GM23248 (cell line): ENCODE measurements at places on chromosomes 2 and 18.
A peak's percentile ranks its signal among the peaks of the same experiment; 100 is the strongest.

DNA sequence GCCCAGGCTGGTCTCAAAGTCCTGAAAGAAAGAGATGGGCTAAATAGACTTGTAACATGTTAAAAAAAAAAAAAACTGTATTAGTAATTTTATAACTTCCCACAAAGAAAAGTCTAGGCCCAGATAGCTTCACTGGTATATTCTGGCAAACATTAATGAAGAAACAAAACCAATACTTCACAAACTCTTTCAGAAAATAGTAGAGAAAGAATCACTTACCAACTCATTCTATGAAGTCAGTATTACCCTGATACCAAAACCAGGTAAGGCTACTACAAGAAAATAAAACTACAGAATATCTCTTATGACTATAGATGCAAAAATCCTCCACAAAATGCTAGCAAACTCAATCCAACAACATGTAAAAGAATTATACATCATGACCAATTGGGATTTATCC is 59.9 kb upstream of the ODC1 start:
- no peak for DNase-seq

DNA sequence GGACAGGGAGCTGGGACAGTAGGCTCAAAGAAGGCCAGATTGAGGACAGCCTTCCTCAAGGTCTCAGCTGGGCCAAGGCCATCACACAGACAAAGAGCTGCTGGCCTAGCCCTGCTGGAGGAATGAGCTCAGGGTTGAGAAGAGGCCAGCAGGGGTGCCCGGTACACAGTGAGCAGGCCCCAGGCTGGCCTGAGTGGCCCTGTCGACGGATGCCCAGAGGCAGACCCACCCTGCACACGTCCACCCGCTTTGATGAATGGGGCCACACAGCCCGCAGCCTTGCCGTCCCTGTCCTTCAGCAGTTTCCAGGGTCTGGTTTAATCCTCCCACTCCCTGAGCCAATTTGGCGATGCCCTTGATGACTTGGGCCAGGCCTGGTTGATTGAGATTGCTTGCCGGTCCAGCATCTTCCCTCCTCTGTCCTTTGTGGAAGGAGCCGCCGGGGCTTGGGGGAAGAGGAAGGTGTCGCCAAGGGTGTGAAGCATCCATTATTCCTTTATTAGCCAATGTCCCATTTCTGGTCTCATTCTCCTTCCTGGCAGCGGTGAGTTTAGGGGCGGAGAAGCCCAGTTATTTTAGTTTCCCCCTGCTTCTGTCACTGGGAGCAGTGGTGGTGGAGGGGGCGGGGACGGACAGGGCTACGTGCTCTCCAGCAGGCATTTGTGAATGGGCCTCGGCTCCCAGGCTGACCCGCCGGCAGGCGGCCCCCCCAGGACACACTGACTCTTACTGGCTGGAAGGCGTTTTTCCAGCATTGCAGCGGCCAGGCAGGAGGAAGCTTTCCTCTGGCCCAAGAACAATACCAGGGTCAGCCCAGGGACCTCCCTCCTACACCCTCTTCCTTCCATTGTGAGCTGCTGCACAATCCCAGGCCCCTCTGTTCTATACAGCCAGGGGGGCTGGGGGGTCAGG is 141.8 kb downstream of the CTIF start:
- no peak for DNase-seq

GRCh38 chr18:45063246-45064038 is 382.8 kb downstream of the SETBP1 start:
- no peak for DNase-seq

- no peak for DNase-seq
These were observed 921.7 kb downstream of the DPP10 start for GRCh38 chr2:115364093-115364492.

GRCh38 chr2:121955872-121956271 is 200.4 kb downstream of the TSN start:
- DNase-seq = no peak

DNA sequence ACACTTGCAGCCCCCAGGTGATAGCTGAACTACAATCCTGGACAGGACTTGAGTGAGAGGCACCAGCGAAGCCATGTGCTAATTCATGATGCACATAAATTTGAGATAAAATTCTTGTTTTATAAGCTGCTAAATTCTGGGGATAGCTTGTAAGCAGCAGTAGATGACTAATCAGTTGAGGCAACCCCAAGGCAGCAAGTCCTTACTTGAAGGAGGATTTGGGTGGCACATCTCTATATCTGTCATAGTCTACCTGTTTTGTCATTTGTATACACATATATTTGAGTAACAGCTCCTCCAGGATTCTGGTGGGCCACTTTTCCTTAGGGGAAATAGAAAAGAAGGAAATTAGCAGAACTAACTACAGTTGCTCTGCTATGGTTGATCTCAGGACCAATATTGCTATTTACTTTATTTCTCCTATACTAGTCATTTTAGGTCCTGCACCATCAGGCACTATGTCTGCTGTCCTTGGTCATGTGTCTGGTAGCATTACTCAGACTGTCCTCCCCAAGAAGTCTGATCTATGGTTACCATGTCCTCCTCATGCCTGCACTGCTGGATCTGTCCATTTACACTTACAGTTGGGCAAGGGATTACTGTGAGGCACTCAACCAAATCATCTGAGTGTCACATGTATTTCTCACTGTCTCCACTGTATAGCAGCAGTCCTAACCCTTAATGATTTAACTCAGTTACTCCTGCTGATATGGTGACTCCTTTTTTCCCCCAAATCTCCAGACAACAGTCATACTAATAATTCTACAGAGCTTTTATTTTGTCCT is 436.0 kb upstream of the CWC22 start:
- no peak for DNase-seq

DNA sequence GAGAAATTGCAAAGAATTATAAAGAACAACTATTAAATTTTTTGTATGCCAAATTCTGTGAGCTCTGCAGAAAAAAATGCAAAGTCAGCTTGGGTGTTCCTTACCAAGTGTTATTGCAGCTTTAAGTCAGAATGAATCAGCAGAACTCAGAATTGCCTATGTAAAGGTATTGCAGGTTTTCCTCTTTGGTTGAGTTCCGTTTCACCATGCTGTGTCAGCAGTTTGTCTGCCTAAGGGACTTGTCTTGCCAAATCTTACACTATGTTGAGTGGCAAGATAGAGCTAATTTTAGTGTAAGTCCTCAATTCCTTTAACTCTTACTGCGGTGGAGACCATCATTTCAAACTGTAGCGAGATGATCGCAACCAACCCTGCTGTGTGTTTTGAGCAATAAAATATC is 38.8 kb downstream of the ADAM23 start:
- peak; percentile 9 for DNase-seq

- peak; percentile 21 for DNase-seq
These were observed 8.9 kb upstream of the MYL12A start for GRCh38 chr18:3238742-3239141.

- no peak for DNase-seq
These were observed 1035.8 kb upstream of the FANCL start for GRCh38 chr2:59276917-59277316.

DNA sequence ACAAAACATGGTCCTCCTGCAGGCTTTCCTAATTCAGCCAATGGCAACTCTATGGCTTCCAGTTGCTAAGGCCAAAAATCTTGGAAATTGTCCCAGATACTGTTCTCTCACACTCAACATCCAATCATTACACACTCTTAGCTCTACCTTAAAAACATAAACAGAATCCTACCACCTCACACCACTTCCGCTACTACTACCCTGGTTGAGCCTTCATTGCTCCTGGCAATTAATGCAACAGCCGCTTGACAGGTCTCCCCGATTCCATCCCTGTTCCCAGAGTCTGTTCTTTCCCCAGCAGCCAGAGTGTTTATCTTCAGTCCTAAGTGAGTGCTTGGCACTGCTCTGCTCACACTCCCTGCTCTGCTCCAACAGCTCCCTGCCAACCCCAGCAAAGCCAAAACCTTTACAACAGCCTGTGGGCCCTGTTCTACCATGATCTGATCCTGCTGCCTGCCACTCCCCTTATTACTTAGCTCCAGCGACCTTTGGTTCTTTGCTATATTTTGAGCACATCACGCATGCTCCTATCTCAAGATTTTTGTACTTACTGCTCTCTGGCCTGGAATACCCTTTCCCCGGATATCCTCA is 67.5 kb upstream of the AMMECR1L start:
- DNase-seq = no peak

DNA sequence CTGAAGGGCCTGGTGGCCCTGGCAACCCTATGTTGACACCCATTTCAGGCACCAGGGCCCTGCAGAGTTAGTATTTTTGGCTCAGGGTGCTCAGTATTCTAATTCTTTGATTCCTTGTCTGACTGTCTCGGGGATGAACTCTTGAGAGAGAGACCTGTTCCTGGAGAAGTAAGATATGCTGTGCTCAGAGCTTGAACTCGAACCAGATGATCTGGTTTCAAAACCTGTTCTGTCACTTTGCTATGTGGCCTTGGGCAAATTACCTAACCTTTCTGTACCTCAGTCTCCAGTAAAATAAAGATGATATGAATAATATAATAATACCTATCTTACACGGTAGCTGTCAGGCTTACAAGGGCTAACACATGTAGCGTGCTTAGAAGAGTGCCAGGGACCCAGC is 294.2 kb downstream of the DYSF start:
- no peak for DNase-seq

DNA sequence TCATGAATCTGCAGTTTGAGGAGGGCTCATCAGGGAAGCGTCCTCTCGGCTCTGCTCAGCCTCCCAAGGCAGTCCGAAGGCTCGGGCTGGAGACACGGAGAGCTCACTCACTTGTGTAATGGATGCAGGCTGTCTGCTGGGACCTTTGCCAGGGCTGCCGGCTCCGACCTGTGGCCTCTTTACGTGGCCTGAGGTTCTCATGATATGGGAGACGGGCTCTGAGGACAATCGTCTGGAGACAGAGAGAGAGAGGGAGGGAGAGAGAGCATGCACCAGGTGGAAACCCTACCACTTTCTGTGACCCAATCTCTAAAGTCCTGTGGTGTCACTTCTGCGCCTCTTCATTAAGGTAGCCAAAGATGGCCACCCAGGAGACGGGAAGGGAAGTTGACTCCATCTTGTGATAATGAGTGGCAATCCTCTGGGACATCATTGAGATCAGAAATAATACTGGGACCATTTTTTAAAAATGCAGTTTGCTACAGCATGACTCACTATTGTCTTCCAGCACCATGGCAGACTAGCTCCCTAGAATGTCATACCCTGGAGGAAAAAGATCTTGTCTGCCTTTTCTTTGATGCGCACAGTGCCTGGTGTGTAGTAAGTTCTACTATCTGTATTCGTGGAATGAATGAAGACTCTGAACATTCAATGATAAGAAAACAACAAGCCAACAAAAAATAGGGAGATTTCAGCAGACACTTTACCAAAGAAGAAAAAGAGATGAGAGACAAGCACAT is 60.2 kb downstream of the CD8B2 start:
- no peak for DNase-seq

- no peak for DNase-seq
These were observed 137.0 kb upstream of the BOD1L2 start for GRCh38 chr18:57009844-57010243.

- no peak for DNase-seq
These were observed 5.8 kb downstream of the ERMN start for GRCh38 chr2:157319795-157320194.

DNA sequence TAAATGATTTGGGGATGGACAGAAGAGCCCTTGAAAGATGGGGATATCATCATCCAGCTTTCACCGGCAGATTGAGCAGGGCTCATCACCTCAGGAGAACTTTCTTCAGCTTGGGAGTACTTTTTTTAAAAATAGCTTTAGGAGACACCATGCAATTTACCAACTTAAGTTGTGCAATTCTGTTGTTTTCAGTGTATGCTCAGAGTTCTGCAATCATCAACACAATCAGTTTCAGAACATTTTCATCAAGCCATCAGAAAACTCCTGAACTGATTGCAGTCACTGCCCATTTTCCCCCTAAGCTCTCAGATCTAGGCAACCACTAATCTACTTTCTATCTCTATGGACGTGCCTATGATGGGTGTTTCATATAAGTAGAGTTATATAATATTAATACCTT is 117.7 kb downstream of the CRIM1 start:
- no peak for DNase-seq

- no peak for DNase-seq
These were observed 499.9 kb downstream of the SLC4A3 start for GRCh38 chr2:220127311-220127710.

DNA sequence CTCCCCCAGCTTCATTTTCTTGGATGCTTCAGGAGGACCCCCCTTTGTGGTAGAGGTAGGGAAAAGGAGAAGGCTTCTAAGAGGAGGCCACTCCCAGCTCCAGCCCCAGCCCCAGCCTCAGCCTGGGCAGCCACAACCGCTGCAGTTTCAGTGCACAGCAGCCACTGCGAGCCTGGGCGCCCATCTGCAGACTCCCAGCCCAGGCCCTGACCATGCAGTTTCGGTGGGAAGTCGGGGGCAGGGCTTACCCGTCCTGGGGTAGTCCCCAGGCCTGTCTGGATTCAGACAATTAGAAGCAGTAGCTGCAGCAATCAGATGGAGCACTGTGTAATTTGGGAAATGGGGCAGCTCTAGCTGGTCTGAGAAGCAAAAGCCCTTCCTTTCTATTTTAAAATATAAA is 28.6 kb downstream of the ITM2C start:
- DNase-seq = no peak

DNA sequence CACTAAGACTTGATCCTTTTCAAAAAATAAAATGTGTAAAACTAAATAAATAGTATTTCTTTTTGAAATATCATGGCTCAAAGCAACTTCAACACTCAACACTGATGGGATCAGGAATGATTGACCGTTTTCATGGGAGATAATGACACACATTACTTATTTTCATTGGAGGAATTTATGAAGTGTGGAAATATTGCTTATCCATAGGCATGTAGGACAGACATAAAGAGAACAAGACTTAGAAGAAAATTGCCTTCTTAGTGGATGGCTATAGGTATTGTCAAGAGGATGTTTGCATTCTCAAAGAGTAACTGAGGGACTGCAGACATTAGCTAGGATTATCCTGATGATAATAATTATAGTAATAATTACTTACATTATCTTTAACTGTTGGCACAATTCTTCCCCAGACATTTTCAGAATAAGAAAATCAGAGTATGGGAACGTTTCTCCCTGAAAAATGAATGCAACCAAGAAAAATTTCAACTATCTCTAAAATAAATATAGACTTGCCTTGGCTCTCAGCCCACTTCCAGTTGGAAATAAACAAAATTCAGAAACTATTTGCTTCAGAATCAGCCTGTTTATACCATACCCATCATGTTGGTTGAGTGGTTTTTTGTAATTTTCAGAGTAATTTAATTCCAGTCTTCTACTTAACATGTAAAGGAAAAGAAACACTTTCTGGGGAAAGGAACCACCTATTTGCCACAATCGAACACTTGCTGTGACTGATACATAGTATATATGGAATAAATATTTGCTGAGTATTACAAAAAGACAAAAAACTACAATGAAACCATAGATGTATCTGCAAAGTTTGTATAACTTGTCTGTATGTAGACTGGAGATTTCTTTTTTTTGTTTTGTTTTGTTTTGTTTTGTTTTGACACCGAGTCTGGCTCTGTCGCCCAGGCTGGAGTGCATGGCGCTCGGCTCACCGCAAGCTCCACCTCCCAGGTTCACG is 165.7 kb downstream of the TMX3 start:
- DNase-seq = peak; percentile 14

GRCh38 chr2:212737392-212738172 is 199.0 kb upstream of the ERBB4 start:
- peak; percentile 6 for DNase-seq
